HCT116 (cell line): ENCODE measurements at places on chromosomes 1 and 21.

GRCh38 chr1:111992476-111992875 is 3.0 kb upstream of the KCND3 start:
- DNase-seq = no peak

GRCh38 chr1:8031176-8031785 is 5.2 kb upstream of the ERRFI1 start:
- no peak for DNase-seq

- no peak for DNase-seq
These were observed 28.0 kb downstream of the DENND2D start for GRCh38 chr1:111172463-111172862.

GRCh38 chr1:10474613-10475507 is at the start of gene PEX14:
TSS of gene PEX14 (plus strand) at chr1:10474950. CDS start at chr1:10474967, 17 bp downstream.
- peak; percentile 75 for DNase-seq

GRCh38 chr21:45600248-45600647 is 43.3 kb upstream of the PCBP3 start:
- no peak for DNase-seq
